ENCODE measurements at places on chromosomes 6 and 20. TPM values are rescaled to one million over a fixed set of nuclear protein-coding genes. Genes with fewer than 3 reads are reported as not detected.

DNA sequence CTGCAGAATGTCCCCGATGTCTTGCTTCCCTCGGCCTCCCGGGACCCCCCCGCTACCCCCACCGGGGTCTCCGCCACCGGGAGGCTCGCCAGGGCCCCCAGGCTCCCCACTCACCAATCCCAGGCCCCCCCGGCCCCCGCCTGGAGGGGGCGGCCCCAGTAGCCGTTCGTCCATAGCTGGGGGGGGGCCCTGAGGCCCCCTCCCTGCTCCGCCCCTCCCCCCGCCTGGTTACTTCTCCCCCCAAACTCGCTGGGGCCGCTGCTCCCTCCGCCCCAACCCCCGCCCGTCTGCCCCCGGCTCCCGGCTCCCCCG, 304 bp downstream of the PBX2 start:
- H3K36me3 ChIP-seq = peaks cover 3% of the 10 kb centered on the region
- H3K27ac ChIP-seq = 0 out of 2 replicates have a peak overlapping the region, but pooled peaks have one; percentile 19
- H3K4me1 ChIP-seq = peaks cover 46% of the 10 kb centered on the region
- DNase-seq = no peak
- peak overlapping the region; percentile 66 for H3K4me3 ChIP-seq

EEF1A2 gene
- total RNA-seq = 37.1 TPM

ZNF165 gene
- 5.5 TPM for total RNA-seq

PNLDC1 gene
- total RNA-seq = 0.12 TPM

ELOVL4 gene
- 13.3 TPM for total RNA-seq
